ENCODE measurements at places on chromosomes 2 and 18.

- no peak for DNase-seq
Observed at GRCh38 chr2:1872602-1873183, 128.4 kb upstream of the PXDN start.

DNA sequence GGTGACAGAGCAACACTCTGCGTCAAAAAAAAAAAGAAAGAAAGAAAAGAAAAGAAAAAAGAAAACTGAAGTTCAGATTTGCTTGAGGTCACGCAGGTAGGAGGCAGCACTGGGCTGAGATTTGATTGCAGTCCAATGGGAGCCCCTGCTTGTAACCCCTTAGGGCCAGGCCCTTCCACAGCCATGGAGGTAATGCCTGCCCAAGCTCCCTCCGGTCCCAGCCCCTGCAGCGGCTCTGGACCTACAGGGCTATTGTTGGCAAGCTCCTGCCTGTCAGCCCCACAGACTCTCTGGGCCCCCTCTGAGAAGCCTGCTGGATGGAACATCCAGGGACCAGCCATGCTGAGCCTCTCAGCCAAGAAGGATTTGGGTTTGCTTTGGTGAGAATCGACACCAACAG, 12.2 kb downstream of the ZFP36L2 start:
- DNase-seq = no peak

- DNase-seq = peak; percentile 68
Observed at GRCh38 chr18:9612215-9612830, 2.0 kb downstream of the PPP4R1 start.

DNA sequence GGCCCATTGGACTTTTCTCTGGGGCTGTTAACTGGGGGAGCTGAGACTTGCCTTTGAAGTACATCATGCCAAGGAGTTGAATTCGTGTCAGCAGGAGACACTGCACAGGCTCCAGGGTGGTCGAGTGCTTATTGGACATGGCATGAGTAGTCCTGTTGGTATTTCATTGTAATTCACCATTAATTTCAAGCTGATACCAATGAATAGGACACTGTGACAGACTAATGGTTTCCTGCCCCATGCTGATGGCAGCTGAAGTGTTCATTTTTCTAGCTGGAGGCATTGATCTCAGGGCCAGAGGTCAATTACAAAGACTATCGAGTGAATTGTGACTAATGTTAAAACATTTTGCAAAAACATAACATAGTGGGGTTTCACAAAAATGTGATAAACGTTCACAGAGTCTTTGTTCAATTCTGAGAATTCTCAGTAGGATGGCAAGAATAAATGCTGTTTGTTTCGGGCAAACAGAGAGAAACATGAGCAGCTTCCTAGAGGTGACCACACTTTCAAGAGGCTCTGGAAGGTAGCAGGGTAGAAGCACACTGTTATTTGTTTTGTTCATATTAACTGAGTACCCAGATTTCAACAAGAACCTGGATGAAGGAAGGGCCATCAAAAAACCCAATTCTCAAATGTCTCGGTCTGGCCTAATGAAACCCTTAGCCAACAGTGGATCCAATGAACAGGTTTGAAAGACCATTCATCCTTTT, 90.6 kb upstream of the ARL4C start:
- DNase-seq = no peak

DNA sequence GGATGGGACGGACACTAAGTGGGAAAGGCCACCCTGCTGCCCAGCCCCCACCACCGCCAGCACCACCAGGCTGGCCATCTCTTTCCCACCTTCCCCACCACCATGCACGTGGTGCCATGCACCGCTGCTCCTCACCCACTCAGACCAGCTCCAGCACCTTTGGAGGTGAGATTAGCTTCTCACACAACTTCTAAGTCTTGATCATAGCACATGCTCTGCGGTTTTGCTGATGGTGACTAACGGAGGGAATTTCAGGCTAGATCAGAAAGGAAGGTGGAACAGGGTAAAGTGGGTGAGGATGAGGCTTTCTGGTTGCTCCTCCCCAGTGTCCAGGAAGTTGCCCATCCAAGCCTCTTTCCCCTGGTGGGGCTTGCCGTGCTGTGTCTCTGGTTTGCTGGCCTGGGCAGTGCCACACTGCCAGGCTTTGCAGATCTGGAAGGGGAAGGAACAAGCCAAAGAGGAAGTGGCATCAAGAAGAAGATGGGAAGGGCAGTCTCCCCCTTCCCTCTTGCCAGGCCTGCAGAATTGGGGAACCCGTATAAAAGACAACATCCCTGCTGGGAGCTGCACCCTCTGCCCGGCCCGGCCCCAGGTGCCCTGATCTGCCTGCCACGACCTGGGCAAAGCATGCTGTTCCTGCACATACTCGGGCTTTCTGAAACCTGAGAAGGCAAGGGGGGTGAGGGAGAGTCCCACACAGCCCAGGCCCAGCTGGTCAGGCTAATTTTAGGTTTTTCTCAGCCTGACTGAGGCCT, 44.3 kb upstream of the CAB39 start:
- DNase-seq = peak; percentile 50

DNA sequence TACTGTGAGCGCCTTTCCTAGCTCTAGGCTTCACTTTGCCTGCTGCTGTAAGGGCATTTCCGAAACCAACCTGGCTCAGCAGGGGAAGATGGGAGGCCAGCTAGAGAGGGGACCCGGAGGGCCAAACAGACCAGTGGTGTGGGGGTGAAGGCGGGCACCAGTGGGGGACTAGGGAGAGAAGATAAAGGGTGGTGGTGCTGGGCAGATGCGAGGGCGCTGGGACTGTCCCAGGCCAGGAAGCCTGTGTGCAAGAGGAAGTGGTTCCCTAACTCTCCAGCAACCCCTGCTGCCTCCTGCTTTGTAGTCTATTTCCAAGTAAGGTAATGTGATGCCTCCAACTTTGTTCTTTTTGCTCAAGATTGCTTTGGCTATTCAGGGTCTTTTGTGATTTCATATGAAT, 73.1 kb downstream of the DNAH7 start:
- DNase-seq = no peak
